Non-pigmented ciliary epithelial cell (primary cell): ENCODE measurements at places on chromosomes 1 and 21.

DNA sequence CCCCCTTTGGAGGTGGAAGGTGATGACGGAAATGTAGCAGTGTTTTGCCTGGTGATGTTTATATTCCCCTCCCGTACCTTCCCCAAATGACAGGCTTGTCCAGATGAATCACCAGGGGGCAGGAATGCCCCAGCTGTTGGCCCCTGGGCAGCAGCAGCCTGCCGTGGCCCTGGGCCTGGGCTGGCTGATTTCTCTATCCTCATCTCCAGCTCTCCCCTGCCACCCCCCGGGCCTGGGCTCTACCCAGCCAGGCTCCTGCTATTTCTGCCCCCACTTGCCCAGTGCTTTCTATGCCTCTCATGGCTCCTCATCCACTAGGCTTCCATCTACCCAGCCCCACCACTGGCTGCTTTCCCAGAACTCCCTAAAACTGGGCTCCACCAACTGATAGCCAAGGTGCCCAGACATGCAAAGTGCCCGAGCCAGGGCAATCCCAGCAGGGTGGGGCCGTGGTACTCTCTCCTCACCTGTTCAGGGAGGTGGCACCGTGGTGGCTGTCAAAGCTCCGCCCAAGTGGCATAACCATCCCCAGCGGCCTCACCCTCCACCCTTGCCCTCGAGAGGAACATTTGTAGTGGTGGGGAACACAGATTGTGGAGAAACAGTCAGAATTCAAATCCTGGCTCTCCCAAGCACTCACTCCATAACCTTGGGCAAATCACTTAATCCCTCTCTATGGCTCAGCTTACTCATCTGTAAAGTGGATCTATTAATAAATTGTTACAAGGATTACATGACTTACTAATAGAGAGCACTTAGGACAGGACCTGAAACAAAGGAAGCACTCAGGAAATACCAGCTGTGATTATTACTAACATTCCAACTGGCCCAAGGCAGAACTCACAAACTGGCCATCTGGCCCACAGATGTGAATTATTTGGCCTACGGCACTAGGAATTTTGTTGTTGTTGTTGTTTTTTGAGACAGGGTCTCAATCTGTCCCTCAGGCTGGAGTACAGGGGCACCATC is 12.8 kb upstream of the ECE1 start:
- DNase-seq: no peak

GRCh38 chr1:170823120-170823519 is 112.2 kb upstream of the MROH9 start:
- DNase-seq: peak; percentile 3

DNA sequence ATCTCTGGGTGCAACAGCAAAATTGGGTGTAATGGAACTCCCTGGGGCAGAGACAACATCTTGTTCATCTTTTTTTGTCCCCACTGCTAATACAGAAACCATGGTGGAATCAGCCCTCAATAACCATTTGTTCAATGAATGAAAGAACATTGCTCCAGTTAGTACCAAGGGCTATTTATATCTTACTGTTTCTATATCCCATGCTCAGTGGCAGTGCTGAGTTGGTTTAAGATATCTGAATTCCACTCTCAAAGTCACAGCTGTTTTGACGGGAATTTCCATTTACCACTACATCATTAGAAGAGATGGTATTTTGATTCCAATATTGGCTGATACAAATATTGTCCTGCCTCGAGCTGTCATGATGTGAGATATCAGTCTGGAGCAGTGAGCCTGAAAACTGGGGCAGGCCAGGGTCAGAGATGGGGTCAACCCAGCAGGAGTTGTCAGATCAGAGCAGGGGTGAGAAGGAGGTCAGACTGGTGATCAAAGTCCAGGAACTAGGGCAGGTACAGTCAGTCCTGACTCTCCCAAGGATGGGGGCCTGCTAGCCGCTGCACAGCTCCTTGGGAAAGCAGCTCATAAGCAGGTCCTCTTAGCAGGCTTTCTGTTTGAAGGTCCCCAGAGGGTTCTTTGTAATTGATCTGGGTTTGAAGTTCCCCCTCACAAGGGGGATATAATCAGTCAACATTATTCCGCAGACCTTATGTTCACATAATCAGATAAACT is 5.8 kb upstream of the PHC2 start:
- no peak for DNase-seq

DNA sequence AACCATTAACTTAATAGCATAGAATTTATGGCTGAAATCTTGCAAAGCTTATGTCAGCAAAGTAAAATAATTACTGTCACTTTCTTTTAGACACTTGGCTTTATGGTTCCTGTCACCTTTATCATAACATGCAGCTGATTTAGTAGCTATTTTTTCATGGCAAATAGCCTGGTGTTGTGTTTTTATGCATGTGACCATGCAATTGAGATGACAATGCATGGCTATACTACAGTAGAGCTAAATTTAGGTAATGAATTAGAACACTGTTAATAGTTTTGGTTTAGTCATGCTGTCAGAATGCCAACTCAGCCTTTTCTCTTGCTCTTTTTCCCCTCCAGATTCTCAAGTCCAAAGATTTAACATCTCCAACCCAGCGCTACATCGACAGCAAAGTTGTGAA is 88.6 kb downstream of the TGFB2 start:
- no peak for DNase-seq

DNA sequence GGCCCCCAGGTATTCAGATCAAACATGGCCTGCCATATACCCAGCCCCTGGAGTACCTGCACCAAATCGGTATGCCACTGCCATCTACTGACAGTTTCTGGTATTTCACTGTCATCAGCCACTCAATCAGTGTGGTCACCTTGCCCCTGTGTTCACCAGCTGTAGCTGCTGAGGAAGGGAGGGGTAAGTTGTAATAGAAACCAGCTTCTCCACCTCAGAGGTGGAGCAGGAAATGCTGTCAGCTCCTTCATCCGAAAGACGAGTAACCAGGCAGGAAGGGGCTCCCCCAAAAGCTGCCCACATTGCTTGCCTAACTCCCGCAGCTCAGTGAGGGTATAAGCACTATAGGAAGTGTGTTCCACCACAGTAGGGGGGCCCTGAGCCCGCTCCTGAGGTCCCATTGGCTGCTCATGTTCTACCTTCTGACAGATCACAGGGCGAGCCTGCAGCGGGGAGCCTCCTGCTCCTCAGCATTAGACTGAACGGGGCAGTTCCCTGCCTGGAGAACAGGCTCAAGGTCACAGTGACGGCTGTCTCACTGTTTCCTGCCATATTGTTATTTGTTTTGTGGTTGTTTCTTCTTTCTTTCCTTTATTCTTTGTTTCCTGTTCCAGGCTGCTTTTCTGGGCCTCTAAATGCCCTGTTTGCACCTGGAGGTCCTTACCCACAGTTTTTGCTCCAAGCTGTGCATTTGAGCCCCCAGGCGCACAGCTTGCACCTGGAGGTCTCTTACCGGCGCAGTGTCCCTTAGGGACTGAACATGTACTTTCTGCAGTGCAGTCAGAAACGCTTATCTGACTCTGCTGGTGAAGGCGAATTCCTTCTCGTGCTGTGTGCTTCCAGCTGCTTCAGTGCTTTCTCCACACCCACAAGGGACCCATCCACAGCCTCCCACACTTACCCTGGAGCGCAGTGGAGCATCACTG is 1638.3 kb downstream of the MRPL39 start:
- no peak for DNase-seq
